ENCODE measurements at places on chromosomes 5 and 9.

DNA sequence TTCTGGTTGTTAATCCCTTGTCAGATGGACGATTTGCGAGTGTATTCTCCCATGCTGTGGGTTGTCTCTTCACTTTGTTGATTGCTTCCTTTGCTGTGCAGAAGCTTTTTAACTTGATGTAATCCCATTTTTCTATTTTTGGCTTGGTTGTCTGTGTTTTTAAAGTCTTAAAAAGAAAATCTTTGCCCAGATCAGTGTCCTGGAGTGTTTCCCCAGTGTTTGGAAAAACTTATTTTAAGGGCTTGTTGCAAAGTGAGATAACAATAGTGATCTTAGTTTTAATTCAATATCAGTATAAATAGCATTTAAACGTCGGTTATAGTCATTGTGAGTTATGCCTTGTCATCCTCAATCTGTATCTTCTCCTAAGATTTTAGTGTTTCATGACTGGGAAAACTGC is 329.5 kb downstream of the CCDC171 start:
- DNase-seq, result no peak

DNA sequence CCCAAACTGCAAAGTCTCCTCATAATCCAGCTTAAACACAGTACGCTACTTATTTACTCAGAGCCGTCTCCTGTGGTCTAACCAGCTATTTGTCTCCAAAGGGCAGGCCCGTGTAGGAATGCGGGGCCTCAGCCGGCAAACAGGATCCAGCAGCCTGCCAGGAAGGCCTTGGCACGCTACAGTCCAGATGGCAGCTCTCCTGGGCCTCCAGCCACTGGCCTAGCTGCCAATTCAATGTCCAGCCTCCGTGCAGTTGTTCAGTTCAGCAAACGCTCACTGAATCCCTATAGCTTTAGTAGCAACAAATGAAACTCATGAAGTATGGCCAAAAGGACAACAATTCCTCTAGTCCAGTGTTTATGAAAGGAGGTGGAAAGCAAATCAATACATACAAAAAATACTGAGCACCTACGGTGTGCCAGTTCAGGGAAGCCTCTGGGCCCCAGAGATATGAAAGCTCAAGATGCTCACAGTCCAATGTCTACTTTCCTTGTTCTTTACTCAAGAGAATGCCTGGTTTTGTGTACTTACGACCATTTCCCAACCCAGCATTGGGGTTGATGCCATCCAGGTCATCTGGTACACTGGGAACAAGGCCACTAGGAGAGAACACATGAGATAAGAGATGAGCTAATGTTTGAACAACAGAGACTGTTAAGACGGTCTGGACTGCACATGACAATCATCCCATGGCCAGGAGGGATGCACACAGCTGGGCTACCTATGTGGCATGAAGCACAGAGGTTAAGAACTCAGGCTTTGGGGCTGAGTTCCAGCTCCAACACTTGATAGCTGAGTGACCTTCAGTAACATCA is 8.3 kb downstream of the CDK5RAP2 start:
- no peak for DNase-seq

GRCh38 chr9:5122116-5122515 is 63.3 kb downstream of the INSL6 start:
- no peak for DNase-seq

DNA sequence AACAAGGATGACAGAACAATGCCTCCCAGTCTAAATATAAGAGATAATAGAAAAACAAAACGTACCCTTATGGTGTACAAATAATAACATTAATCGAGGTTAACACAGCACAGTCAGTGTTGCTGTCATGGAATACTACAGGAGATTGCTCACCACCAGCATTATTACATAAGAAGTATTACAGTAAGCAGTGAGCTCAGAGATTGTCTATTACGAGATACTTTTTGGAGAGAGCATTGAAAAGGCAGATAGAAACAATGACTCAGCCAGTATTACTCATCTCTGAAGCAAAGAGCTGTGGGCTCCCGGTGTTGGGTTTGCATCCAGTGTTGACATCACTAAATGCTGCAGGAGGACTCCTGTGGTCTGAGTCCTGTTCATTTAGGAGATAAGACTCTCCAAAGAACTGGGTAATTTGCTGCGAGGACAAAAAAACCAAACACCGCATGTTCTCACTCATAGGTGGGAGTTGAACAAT is 191.9 kb upstream of the SEMA6A start:
- DNase-seq, result no peak

GRCh38 chr9:79667817-79668436 is 96.2 kb downstream of the TLE4 start:
- DNase-seq, result no peak

GRCh38 chr9:134625361-134626068 is 16.1 kb upstream of the COL5A1 start:
- DNase-seq, result no peak

- no peak for DNase-seq
These were observed 1.2 kb downstream of the DUSP1 start for GRCh38 chr5:172769616-172770373.

- DNase-seq, result no peak
These were observed 19.2 kb upstream of the SMC2 start for GRCh38 chr9:104074876-104075275.

DNA sequence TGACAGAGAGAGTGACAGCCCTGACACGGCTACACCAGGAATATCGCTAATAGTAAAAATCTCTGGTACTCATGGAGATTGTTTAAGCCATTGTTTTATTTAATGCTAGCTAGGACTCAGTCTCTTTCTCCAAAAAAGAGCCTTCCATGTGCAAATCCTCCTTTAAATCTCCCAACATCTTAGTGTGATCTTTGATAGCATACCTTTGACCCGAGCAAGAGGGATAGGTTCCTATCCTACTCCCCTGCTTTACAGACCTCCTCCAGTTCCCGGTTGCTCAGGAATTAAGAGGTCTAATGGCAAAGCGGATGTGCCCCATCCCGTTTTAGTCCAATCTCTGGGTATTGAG is 663 bp upstream of the FRMD3 start:
- no peak for DNase-seq

DNA sequence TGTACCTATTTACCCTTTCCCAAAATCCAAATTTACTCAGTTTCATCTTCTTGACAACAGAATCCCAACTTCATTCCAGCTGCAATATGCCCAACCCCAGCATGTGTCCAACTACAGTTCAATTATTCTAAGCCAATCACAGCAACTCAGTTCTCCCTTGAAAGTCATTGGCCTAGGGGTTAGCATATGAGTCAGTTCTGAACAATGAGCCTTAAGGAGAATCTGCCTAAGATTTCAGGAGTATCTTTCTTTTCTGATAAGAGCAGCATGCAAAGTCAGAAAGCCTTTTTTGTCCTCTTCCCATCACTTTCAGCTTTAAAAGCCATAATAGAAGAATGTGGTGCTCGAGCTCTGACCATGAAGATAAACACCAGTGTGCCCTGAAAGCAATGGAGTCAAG is 44.4 kb upstream of the RASGRF2 start:
- DNase-seq, result no peak

GRCh38 chr5:54275361-54275760 is 35.0 kb downstream of the ARL15 start:
- DNase-seq, result no peak

- DNase-seq, result no peak
These were observed 21.8 kb upstream of the ANKRD18A start for GRCh38 chr9:38641985-38642864.

DNA sequence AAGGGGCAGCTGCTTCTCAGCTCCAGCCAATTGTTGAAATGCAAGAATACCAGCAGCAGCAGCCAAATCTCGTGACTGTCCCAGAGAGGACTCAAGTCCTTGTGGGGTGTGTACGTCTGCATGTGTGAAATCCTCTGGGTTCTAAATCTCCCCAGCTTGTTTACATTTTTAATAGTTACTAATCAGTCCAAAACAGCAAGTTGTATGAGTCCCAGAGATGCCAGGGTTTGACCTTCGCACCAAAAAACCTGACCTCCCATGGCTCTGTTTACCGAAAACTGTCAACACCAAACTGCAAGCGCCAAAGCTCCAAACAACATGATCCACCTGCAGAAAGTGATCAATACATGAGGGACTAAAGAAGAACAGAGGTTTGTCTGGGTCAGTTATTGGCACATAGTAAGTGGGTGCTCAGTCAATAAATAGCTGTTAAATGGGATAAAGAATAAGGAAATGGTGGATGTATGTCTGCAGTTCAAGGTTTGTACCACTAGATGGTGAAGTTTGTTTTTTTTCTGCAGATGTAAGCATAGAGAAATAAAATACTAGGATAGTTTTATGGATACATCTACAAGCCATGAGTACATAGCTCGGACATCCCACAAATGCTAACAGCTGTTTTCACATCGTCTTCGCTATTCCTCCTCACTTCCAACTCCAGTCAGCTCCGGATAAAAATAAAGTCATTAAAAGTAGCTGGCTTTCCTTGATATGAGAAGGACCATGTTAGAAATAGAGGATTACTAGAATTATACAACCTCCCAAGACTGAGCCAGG is 85.3 kb upstream of the ADRB2 start:
- peak; percentile 16 for DNase-seq

- DNase-seq, result no peak
These were observed 200.9 kb upstream of the PTGER4 start for GRCh38 chr5:40478766-40479165.

DNA sequence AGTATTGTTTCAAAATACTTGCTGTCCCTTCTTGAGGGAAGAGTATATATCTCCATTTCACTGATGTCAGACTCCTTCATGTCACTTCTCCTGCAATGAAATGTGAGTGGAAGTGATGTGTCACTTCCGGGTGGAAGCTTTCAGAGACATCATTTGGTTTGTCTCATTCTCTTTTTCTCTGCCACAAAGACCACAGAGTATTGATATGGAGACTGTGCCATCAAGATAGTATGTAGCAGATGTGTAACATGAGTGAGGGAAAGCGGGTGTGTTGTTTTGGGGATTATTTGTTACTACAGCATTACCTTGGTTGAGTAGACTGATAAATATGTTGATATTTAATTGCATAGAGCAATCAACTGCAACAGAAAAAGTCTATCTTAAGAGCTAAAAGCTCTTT is 169.8 kb downstream of the FBXL7 start:
- DNase-seq, result no peak

DNA sequence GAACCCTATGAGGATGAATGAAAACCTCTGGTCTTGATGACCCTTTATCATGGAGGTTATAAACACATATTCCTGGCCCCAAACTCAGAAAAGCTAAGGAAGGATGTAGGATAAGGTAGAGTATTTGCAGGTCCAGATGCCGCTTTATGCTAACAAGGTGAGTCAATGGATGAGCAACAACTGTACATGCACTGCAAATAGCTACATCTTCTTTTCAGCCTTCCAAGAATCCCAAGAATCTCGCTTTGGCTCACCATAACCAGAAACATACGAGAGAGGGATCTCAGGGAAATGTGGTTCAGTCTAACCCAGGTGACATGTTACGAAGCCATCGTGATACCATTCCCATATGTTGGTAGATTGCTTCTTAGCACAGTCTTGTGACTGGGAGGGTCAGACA is 152.3 kb upstream of the ANKH start:
- no peak for DNase-seq

DNA sequence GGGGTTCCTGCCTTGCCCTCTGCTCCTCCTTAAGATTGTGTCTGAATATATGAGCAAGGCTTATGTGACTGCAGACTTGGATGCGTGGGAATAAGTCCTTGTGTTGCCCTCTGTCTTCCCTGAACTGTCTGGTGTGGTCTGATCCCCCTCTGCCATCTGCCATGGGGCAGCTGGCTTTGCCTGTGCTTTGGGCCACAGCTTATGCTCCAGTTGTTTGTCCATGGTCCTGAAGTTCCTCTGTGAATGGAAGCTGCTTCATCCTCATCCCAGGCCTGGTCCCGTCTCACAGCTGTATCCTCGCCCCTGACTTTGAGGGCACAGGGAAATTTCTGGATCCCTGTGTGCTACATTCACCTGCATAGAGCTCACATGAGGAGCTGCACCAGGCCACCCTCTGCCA is 14.7 kb downstream of the IL31RA start:
- DNase-seq, result no peak

GRCh38 chr9:69180670-69181069 is 6.6 kb downstream of the TJP2 start:
- DNase-seq, result peak; percentile 58

DNA sequence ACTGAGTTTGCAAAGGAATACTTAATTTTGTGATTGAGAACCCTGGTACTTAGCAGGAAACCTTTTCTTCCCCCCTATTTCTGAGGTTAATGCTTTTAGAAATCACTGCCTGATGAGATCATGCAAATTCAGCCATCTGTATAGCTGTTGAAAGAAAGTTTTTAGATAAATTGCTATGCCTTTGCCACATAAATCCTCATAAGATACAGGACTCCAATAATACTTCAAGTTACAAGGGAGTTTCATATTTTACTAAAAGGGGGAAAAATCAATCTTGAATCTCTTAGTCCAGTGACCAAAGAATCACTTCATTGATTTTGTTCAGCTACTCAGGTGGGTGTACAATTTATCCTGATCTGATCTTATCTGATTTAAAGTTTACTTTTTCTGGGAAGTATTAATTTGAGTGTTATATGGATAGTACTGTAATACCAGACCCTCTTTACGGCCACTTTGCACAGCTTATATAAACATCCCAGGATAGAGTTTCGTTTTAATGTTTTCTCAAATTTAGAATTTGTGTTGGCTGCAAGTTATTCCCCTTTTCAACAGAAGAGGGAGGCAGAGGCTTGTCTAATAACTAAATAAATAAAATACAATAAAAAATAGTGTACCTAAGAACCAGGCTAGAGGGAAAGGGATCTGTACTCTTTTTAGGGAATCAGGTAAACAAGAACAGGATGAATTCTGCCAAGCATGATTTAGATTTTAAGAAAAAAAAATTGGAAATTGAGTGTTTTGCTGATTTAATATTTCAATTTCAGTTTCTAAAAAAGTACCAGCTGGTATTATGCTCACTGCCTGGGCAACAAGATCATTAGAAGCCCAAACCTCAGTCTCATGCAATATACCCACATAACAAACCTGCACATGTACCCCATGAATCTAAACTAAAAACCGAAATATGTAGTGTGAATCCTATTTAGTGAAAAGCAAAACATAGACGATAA is 69.1 kb downstream of the PSAT1 start:
- DNase-seq, result no peak

- no peak for DNase-seq
These were observed 75.0 kb upstream of the FCN1 start for GRCh38 chr9:134992755-134993124.

GRCh38 chr5:171525085-171525484 is 105.6 kb downstream of the FGF18 start:
- no peak for DNase-seq

All from CD8-positive, alpha-beta memory T cell (primary cell).